ENCODE measurements at places on chromosomes 6 and 20.
A peak's percentile ranks its signal among the peaks of the same experiment; 100 is the strongest.

GRCh38 chr6:118700531-118700930 is 49.1 kb upstream of the CEP85L start:
- DNase-seq = no peak

- no peak for DNase-seq
Measured at GRCh38 chr6:5453546-5453945, 192.2 kb downstream of the FARS2 start.

GRCh38 chr6:3633711-3634110 is 117.8 kb downstream of the PXDC1 start:
- no peak for DNase-seq

DNA sequence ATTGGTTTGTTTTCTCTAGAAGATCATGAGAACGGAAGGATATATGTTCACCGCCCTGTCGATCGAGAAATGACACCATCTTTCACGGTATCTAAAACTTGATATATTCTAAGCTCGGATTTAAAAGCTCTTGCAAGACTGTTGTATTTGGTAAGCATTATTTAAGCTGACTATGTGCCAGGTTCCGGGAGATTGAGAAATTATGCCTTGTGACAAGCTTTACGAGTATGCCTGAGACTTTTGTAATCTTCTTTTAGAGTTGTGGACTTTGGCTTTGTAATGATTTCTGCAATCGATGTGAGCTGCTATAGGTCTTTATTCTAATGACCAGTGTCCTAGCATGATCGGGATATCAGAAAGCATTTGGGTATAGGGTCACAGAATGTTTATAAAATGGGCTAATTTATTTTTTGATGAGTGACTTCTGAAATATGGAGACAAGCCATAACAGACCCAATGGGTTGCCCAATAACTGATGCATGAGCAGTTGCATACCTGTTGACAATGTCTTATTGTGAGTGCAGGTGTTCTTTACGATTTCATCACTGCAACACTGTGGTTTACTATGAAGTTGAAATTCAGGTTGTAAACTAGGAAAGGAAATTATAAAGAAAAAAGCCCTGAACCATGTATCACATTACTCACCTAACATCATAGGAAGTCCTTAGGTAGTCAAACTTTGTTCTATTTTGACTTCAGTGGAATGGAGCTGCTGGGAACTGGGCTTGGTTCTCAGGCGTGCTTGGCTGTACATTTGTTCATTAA is 14.0 kb downstream of the CDH26 start:
- no peak for DNase-seq

GRCh38 chr20:297098-297924 is at the start of gene ZCCHC3:
TSS of gene ZCCHC3 (plus strand) at chr20:297570. CDS start at chr20:297587, 17 bp downstream.
- DNase-seq = peak; percentile 90

- DNase-seq = no peak
Measured at GRCh38 chr6:115617031-115617430, 443.7 kb downstream of the FRK start.

- no peak for DNase-seq
Measured at GRCh38 chr6:36757206-36757605, 59.6 kb downstream of the RAB44 start.

DNA sequence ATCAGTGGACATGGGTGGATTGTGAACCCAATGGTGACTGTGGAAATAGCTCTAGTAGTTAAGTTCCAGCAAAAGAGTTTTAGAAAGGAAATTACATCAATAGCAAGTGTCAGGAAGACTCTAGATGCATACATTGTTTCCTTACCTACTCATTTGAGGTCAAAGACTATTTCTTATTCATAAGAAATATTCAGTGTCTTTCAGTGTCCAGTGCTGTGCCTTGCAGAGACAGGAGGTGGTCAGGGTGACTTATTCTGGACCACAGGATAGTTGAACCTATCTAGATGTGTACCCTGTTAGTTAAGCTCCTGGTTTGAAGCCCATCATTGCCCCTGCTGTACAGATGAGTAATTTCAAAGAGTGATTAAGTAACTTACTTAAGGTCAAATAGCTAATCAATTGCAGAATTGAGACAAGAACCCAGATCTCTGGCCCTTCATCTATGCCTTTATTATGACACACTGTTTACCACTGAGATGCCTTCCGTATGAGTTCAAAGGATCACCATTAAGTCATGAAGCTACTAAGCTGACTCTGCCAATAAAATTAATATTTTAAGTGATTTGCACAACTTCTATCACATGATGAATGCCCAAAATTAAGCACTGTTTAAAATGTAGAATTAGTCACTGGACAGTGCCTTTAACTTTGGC is 136.1 kb downstream of the PDSS2 start:
- no peak for DNase-seq

- DNase-seq = no peak
Measured at GRCh38 chr6:150027806-150028565, 2.7 kb upstream of the RAET1L start.

DNA sequence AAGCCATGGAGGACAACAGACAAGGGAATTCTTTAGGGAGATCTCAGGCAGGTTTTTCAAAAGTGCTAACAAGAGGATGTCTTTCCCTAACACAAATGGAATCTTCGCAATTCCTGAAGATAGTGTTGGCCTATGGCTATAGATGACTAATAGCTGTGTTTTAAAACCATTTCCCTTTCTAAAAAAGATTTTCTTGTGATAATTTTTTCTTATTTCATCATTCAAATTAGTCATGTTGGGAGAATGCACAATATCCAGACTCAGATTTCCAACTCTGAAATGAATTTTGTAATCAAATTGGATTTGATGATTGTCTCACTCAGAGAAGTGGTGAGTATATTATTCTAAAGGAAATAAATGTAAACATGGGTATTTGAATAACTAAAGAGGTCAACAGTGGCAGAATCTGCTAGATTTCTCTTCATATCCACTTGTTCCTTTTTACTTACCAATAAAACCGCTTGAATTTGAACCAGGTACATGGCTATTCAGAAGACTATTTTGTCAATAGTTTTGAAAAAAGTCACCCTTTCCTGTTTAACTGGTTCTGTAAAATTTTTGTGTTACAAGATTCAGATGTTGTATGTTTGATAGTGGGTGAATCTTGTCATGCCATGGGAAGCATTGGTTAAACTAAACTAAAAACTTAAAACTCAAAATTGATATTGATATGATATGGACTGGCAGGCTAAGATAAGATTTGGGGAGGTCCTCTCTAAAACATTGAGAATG is 1223.7 kb upstream of the EYS start:
- DNase-seq = no peak

GRCh38 chr20:57663681-57664451 is 43.6 kb upstream of the ZBP1 start:
- no peak for DNase-seq

DNA sequence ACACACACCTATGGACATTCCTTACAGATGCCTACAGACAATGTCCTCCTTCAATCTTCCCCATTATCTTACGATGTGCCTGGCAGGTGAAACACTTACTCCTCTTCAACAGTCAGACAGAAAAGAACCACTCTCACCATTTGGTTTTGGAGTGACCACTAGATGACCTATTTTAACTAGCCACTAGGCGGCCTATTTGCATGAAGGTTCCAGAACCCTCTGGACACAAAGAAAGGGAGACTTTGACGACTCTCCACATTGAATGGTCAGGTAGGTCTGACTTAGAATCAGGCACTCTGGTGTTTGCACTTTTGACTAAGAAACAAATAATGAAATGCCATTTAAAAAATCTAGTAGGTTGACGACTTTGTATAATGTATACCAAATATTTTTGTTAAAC is 42.0 kb downstream of the PNLDC1 start:
- peak; percentile 15 for DNase-seq

DNA sequence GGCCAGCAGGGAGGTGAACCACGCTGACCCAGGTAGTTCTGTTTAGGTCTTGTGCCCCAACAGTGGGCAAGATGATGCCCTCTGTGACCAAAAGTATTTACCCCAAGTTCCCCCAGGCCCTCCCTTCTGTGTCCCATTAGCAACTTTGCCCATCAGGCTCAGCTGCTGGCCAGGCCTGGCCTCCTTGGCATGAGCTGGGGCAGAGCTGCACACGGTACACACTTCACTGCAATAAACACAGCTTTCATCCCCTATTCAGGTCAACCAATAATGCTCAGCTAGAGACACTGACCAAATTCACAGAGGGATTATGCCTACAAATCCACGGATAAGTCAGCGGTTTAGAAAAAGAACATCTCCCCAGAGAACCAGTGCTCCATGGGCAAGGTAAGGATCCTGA is 103.7 kb downstream of the SLC23A2 start:
- no peak for DNase-seq

DNA sequence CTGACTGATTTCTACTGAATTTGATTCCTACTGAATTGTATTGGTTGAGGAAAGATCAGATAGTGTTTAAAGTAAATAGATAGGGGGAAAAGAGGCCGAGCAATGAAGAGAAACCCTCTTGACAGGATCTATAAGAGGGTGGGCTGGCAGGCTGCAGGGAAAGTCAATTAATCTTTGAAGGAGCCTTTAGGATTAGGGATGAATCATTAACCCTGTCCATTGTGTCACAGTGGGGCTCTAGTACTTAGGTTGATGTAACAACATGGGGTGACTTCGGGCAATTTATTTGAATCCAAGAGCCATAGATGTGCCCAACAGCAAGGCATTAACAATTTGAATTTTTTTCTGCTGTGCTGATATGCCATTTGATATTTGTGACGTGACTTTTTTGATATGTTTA is 7.5 kb downstream of the RFX6 start:
- DNase-seq = no peak

- no peak for DNase-seq
Measured at GRCh38 chr6:47358440-47359225, 48.9 kb upstream of the TNFRSF21 start.

DNA sequence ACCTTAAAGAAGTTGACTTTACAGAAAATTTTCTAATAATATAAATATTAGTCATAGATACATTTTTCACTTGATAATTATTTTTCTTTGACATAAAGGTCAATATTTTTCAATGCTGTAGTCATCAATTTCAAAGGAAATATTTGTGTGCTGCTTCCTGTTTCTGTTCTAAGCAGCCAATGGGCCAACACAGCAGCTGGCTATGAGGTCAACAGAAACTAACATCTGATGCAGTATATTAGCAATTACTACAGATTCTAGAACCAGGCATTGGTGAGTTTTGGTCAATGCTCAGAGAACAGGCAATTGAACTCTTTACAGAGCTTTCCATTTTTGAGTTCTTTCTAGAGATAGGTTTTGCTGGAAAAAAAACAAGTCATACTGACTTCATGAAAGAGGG is 669.6 kb upstream of the NRSN1 start:
- no peak for DNase-seq

DNA sequence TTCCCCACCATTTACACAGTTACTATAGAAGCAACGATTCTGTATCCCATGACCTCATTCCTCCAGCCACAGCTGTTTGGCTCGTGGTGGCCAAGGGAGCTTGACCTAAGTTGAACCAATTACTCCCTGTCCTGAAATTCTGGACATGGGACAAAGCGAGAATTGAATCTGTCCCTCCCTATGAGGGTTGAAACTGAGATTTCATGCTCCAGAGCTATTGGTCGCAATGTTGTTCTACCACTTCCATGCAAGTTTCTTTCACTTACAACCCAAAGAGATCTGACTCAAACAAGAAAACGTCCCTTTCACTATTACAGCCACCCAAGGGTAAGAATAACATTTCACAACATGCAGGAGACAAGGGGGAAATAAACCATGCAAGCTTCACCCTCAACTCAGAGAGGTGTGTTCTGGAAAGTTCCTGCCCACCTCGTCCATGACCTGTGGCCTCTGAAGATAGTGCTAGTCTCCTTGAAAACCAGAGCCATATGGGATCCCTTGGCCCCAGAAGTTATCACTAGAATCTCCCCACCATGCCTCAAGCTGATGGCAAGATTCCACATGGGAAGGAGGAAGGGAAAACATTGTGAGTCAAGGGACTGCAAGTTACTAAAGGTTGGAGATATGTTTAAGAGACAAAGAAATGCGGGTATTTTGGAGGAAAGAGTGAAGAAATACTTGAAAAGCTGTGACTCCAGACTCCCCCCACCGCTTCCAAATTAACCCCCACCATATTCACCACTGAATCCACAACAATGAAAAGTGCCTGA is 74.5 kb upstream of the SRSF6 start:
- DNase-seq = no peak

DNA sequence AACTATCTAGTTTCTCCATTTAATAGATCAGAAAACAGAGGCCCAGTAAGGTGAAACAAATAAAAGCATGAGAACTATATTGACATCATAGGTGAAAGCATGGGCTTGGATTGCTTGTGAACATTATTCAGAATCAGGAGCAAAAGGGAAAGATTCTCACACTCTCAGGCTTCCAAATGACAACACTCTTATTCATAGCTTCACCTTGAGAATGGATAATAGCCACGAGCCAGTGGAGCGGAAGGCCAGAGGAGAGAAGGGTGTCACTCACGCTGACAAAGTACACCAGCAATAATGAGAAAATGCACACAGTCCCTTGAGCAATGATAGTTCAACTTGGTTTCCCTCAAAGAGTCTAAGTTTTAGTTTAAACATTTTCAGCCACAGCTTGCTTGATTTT is 339.0 kb downstream of the TPBG start:
- DNase-seq = no peak

DNA sequence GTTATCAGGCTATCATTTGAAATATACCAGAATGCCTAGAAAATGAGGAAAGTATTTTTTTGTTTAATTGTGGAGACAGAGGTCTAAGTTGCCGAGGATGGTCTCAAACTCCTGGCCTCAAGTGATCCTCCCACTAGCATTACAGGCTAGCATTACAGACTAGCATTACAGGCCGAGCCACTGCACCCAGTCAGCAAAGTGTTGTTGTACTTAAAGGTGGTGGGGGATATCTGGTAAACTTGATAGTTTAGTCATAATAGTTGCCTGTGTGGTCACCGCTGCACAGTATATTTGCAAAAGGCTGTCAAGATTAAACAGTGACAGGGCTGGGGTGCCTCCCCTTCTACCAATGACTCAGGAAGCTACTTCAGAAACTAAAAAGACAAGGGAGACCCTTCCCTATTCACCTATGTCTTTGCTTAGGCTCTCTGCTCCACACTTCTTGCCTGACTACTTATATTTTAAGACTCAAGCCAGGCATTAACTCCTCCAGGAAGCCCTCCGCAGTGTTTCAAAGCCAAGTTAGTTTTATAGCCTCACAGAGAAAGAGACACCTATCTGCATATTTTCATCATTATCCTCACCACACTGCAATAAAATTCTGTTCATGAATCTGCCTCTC is 3.1 kb upstream of the AKIRIN2 start:
- DNase-seq = no peak

GRCh38 chr6:72740135-72740534 is 118.3 kb downstream of the KCNQ5 start:
- DNase-seq = no peak

- peak; percentile 61 for DNase-seq
Measured at GRCh38 chr6:125114248-125114858, 39.2 kb upstream of the TPD52L1 start.

GRCh38 chr6:41009669-41010068 is 29.4 kb downstream of the UNC5CL start:
- no peak for DNase-seq

DNA sequence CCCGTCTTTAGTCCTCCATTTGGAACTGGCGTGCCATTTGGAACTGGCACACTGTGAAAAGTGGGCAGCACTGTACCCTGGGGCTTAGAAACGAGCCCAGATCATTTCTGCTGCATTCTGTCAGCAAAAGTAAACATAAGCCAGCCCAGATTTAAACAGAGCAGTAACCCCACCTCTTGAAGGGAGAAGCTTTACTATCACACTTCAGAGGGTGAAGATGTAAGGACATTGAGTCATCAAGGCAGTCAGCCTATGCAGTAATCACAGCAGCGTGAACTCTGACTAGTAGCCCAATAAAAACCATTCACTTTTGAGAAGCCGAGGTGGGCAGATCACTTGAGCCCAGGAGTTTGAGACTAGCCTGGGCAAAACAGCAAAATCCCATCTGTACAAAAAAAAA is 216.9 kb downstream of the EYA2 start:
- no peak for DNase-seq

- DNase-seq = no peak
Measured at GRCh38 chr6:129191235-129191634, 308.3 kb downstream of the LAMA2 start.

All from AML-193 (cell line).